Stimulated activated CD8-positive, alpha-beta memory T cell treated with anti-CD3 and anti-CD28 coated beads, Interleukin-15, amount 100 ng/mL, for 24 hours (primary cell): ENCODE measurements at places on chromosomes 5 and 9.

GRCh38 chr5:144390133-144390532 is 219.5 kb downstream of the KCTD16 start:
- DNase-seq: no peak

GRCh38 chr9:20144197-20144596 is 355.4 kb upstream of the SLC24A2 start:
- DNase-seq: no peak

DNA sequence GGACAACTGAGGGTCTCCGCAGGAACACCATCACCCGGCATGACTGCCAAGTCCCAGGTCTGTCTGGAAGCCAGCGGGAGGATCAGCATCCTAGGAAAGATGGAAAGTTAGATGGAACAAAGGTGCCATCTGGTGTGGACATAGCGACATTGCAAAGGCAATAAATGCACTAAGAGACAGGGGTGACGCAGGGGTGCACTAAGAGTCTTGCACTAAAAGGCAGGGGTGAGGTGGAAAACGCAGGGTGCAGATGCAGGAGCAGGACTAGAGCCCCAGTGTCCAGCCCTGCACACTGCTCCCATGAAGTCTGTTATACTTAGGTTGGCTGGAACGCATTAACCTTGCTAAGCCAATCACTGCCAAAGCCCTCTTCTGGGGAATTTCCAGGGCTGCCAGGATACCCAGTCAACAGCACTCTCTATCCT is 15.5 kb downstream of the ATOX1 start:
- no peak for DNase-seq

DNA sequence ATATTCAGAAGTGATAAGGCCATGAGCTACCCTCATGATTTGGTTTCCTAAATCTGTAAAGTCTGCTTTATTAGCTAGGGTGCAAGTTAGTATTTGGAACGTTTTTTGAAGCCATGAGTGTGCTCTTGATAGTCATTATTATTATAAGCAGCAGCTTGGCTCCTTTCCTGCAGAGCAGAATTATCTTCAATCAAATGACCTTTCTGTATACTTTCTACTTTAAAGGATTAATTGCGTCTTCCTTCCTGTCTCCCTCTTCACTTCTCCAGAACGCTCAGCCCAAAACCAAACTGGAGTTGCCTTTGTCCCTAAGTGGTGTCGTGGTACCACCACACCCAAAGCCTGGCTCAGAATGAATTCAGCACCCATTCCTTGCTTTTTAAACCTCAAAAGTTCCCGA is 211.3 kb downstream of the ARHGAP26 start:
- no peak for DNase-seq

DNA sequence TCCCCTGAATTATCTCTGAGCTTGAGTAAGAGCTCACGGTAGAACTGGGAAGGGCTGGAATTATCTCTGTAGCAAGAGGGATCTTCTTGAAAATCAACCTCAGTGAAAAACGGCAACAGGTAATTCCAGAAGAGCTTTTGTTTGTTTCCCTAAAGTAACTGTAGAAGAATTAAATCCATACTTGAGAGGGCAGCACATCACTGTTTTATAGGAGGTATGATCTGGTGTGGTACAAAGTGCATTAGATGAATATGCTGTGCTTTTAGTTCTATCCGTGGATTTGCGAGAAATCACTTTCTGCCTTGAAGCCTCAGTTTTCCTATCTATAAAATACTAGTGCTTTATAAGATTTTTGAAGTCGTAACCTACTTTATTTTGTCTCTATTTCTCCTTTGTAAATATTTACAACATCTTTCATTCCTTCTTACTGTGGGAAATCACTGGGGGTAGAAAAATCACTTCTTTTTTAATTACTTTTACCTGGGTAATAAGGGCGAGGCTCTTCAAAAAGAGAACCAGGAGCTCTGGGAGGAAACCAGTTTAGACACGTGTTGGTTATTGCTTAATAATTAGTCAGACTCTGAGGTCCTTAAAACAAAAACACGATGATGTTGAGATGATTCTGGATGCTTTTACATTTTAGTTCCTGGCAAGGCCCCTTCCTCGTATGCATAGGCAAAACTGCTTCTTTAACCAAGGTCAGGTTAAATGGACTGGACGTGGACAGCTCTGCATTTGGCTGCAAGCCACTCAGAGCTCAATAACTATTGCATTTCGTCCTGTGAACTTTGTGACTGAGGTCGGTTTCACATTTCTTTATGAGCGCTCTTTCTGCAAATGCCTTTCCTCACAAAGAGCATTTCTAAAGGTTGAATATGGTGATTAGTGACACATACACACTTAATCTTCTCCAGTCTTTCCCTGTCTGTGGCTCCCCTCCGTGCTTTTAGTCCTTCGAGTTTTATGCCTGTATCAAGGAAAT is 376.1 kb downstream of the BRINP1 start:
- no peak for DNase-seq

- no peak for DNase-seq
Observed at GRCh38 chr9:75233011-75233410, 144.7 kb downstream of the OSTF1 start.

DNA sequence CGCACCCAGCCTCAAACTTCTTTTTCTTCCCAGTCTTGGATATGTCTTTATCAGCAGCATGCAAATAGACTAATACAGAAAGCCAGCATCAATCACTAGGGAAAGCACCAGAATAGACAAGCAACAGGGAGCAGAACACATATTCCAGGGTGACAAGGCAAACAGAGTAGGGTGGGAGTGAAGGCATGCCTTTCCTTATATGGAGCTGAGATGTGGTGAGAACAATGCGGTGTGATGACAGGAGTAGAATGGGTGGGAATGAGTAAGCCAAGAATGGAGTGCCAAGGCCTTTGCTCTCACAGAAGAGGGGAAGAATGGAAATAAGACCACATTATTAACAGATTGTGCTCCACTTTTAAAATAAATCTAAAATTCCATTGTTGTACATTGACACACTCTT is 115.6 kb downstream of the CETN3 start:
- DNase-seq: no peak

GRCh38 chr5:17269201-17269600 is 51.8 kb downstream of the BASP1 start:
- DNase-seq: no peak
